ENCODE measurements at places on chromosomes 7 and 10.
A peak's percentile ranks its signal among the peaks of the same experiment; 100 is the strongest.

GRCh38 chr7:151367284-151367683 lies 25.7 kb downstream of the NUB1 start:
- no peak for DNase-seq

- DNase-seq, result no peak
These were observed 38.4 kb downstream of the STAM start for GRCh38 chr10:17682236-17682946.

GRCh38 chr7:11710377-11710776 lies 121.6 kb downstream of the THSD7A start:
- no peak for DNase-seq

- DNase-seq, result no peak
These were observed 634 bp downstream of the HECW1 start for GRCh38 chr7:43112941-43113621.

- DNase-seq, result no peak
These were observed 57.0 kb downstream of the CHST3 start for GRCh38 chr10:72020914-72021809.

DNA sequence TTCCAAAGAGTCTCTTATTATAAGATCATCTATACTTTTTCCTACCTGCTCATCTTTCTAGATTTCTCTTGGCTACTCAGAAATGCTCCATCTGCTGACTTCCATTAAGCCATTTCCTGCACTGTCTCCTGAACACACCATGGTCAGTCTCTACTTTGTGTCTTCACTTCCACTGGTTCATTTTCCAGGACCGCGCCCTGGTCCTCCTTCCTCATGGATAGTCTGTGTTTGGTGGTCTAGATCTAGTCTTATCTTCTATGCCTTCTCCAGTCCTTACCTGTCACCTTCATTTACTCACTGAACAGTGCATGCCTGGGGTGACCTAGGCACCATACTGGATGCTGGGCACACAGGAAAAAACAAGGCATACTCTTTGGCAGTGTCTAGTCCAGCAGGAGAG lies 11.8 kb downstream of the INSYN2A start:
- no peak for DNase-seq

DNA sequence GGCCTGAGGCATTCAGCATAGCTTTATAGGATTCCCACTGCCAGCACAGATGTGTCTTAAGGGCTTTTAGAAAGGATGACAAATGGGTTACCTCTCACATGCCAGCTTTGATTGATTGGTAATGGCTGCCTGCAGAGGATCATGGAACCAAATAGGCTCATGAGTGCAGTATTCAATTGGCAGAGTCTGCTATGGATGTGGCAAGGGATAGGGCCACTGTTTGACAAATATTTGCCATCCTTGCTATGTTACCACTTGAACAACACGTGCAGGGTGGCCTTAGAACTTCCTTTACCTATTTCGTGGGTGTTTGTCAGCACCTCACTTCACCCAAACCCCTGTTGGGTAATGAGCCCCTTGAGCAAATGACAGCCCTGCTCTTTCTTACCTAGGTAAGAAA lies 139.2 kb downstream of the C10orf105 start:
- no peak for DNase-seq

DNA sequence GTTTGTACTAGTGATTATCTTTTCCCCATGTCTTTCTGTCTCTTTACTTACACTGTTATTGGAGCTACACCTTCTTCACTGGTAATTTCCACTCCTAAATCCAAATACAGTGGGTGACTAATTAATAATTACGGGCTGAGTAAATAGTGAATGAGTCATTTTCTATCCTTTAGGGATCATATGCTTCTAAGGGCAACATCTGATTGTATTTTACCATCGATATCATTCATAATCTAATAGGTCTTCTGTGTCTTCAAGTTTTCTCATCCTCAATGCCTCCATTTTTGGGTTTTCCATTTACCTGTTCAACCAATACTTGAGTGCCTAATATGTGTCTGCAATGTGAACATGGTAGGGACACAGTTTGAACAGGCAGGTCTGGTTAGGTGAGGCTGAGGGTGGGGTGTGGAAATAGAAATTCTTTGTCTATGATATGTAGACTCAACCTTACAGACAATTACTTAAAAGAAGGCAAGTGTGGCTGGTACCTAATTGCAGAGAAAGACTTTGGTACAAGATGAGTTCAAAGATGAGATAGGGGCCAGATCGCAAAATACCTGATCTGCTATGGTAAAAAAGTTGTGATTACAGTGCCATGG lies 5.9 kb upstream of the DHX32 start:
- no peak for DNase-seq

GRCh38 chr10:95273393-95274312 lies 17.1 kb downstream of the PDLIM1 start:
- DNase-seq, result no peak

DNA sequence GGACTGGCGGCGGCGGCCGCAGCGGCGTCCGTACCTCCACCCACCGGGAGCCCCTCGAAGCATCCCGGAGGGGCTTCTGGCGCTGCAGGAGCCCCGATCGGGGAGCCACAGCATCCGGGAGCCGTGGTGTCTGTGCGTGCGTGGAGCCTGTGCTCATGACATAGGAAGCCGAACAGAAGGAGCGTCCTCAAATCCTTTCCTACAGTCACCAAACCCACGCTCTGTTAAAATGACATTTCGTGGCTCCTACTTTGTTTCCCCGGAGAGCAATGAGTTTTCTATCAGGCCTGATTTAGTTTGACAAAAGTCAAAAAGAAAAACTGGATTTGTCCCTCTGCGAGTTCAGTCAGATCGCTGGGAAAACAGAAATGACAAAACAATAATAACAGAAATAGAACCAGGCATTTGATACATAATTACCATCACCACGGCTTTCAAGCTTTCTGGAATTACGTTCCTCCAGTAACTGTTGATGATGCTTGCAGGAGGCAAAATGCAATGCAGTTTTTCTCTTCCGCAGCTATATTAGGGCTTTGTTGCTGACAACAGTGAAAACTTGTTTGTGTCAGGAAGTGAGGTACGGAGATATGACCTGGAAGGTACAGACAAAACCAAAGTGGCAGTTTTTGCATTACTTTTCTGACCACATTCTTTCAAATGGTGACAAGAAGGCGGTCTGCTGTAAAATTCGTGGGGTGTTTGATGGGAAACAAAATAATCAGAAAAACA lies 219.3 kb upstream of the MKLN1 start:
- no peak for DNase-seq

DNA sequence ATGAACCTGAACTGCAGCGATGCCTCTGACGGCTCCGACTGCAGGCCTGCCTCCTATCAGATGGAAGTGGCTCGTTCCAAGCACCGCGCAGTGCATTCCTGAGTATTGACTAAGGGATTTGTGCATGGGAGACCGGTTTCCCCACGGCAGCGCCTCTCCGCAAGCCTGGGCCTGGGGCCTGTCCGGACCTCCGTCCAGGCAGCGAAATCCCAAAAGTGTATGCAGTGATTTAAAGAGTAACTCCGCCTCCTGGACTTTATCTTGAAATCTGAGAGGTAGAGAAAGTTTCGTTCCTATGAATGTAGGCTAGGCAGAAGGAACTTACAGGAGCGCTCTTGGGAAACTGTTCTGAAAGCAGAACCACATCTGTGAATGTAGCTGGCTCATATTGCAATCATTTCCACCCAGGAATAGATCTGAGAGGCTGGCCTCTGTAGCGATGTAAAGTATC lies 106.2 kb upstream of the CELF2 start:
- no peak for DNase-seq

DNA sequence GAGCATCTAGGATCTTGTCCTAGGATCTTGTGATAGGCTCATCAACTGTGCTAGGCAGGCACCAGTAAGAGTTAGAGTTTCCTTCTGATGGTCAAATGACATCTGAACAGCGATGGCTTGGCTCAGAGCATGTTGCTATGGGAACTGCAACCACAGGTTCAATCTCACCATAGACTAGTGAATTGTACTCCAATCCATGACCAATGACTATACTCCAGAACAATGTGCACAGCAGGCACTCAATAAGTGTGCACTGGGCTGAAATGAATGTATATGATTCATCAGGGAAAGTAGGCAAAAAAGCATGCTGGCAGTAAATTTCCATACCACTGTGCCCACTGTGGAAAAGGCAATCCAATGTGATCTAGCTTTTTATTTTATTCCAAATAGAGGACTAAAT lies 163.6 kb upstream of the HPS1 start:
- DNase-seq, result no peak

DNA sequence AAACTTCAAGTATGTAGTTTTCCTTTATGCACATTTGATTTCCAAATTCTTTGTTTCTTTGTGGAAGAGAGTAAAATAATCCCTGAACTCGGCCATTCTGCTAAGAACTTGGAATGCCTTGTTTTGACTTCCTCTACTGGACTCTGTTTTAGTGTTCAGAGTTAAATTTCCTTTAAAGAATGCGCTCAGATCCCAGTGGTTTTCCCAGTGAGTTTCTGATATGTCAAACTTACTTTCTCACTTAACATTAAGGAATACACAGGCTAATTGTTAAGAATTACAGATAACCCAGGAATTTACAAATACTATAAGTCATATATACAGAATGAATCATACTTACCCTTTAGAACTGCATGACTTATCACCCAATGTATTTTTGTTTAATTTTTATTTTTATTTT lies 1067.6 kb upstream of the CELF2 start:
- no peak for DNase-seq

DNA sequence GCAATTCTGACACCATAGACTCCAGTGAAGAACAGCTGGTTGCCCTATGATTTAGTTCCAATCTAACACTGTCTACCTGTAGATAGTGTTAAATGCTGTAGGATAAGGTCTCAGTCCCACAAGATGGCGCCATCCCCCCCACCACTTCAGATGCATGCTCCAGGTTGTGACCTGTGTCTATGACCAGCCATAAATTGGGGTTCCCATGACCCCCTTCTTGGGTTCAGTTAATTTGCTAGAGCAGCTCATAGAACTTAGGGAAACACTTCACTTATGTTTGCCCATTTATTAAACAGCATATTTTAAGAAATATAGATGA lies 13.1 kb downstream of the CCSER2 start:
- DNase-seq, result no peak

DNA sequence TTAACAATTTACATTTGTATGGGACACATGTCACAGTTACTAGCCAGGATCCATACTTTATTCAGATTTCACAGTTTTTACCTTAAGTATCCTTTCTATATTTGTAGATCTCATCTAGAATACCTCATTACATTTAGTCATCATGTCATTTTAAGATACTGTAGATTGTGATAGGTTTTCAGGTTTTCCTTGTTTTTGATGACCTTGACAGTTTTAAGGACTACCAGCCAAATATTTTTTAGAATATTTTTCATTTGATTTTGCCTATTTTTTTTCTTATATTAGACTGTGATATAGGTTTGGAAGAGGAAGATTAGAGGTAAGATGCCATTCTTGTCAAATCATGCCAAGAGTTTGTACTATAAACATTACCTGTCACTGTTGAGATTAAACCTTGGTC lies 460.3 kb downstream of the ANKRD7 start:
- DNase-seq, result no peak

- no peak for DNase-seq
These were observed 105.0 kb downstream of the SEMA3D start for GRCh38 chr7:85081846-85082245.

- peak; percentile 52 for DNase-seq
These were observed 9.5 kb downstream of the FAM241B start for GRCh38 chr10:69639291-69640195.

DNA sequence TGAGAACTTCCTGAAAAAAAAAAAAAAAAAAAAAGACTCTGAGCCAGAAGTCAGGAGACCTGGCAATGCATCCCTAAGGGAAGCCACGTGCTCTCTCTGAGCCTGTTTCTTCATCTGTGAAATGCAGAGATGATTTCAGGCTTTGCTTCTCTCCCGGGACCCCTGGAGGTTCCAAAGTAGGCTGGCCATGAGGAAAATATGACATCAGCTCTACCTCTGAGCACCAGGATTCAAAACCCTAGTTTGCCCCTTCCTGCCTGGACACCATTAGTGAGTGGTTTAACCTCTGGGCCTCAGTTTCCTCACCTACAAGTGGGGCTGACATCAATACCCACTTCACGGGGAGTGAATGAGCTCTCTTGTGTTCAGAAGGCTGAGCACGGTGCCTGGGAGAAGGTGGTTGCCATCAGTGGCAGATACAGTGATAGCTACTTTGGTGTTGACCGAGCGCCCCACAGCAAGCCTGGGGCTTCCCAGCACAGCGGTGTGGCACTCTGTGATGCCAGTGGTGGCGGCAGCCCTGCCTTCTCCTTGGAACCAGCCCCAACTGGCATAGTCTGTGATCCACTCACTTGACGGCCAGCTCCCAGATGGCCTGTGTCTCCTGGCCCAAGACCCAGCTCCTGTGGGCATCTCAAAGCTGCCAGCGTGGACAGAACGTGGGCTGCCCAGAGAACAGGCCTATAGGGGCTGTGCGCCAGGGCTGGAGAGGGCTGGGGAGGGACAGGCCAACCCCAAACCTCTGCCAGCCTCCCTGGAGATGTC lies 153.1 kb upstream of the UNC5B start:
- no peak for DNase-seq

GRCh38 chr10:98303569-98303968 lies 35.6 kb upstream of the LOXL4 start:
- no peak for DNase-seq

DNA sequence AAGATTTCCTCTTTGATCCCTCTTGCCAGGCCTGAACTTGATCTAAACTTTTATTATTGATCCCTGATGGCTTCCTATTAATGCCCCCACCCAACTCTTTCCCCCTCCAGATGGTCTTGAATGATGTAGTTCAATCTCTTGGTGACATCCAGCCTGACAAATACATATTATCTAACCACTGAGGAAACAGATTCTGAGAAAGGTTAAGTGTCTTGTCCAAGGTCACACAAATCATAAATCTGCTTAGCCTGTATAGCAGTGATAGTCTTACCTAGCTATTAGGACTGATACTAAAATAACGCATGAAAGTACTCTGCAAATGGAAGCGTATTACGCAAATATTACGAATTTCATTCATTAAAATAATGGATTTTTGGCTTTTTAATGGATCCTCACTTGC lies 22.7 kb downstream of the STEAP1B start:
- no peak for DNase-seq

- DNase-seq, result peak; percentile 18
These were observed 21.1 kb upstream of the FOXI2 start for GRCh38 chr10:127715782-127716378.

DNA sequence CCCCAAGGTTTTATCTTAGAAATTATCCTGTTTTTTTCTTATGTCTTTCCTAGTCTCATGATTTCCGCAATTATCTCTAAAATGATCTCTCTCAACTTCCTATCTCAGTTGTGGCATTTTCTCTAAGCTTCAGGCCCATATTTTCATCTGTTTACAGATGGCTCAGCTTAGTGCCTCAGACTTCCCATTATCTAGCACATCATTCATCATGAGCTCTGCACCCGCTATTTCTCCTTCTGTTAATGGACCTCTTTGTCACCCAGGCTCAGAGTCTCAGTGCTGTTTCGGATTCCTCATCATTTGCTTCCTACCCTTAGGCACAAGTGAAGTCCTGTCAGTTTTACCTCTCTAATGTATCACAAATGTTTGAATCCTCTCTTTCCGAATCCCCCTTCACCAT lies 84.1 kb downstream of the BMPR1A start:
- no peak for DNase-seq

- DNase-seq, result no peak
These were observed 158.0 kb downstream of the WDR37 start for GRCh38 chr10:1214071-1214675.
